ENCODE measurements at places on chromosomes 1 and 21. TPM values are rescaled to one million over a fixed set of nuclear protein-coding genes. Genes with fewer than 3 reads are reported as not detected.

- DNase-seq: no peak
Measured at GRCh38 chr21:45594721-45595489, 48.6 kb upstream of the PCBP3 start.

GRCh38 chr1:214452152-214452784, 99.1 kb downstream of the PTPN14 start:
- DNase-seq: no peak

GRCh38 chr1:112508278-112509004, at the start of gene WNT2B:
TSS of gene WNT2B (plus strand) at chr1:112508965. CDS start at chr1:112509263, 298 bp downstream.
- no peak for DNase-seq

DNA sequence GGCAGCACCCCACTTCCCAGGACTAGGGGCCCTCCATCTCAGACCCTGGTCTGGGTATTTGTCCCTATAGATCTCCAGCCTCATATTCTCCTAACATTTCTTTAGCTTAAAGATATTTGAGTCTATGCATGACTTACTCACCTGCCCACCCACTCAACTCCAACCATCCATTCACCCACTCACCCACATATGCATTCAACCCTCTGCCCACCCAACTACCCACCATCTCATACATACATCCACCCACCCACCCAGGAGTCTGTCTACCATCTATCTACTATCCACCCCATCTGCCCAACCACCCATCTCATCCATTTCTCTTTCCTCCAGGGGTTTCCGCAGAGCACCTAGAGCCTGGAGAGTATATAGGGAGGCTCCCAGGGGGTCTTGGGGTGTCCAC, 42.7 kb downstream of the FAAH start:
- no peak for DNase-seq

Gene AGRN
- 71.9 TPM for total RNA-seq

Measured in occipital lobe (tissue), 3 donors.